Upper lobe of left lung (tissue), 6 donors: ENCODE measurements at places on chromosomes 5 and 9. TPM values are rescaled to one million over a fixed set of nuclear protein-coding genes. Genes with fewer than 3 reads are reported as not detected.

DNA sequence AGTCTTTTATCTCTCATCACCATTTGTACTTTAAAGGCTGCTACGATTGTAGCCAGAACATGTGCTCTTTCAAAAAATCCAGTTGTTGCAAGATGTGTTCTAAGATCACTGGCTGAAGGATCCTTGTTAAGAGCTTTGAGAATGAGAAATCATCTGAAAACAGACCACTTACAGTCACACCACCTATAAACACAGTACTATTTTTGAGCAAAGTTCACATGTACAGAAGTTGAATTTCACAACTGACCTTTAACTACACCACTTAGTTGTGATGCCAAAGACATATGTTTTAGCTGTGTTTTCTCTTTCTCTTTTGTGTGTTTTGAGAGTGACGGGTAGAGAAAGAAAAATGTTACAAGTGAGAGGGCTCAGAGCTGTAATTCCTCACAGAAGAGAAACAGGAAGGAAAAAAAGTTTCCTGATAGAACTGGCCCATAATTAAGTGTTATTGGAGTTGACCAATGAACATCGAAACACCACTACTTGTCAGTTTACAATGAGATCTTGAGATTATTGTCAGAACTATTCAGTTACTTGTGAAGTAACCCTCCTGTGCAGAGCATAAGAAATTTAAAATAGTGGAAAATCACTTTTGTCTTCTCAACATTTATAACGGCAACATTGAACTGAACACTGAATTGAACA, 245.4 kb downstream of the MLLT3 start:
- no peak for DNase-seq
- H3K36me3 ChIP-seq = no peaks in the 10 kb centered on the region
- H3K27me3 ChIP-seq = no peaks in the 10 kb centered on the region

- no peak overlapping the region for H3K4me3 ChIP-seq
- no peak overlapping the region for H3K27ac ChIP-seq
- peaks cover 5% of the 10 kb centered on the region for H3K4me1 ChIP-seq
- H3K36me3 ChIP-seq = no peaks in the 10 kb centered on the region
Measured at GRCh38 chr5:110916381-110917049, 155.0 kb upstream of the TSLP start.

- H3K27ac ChIP-seq = no peak overlapping the region
- no peaks in the 10 kb centered on the region for H3K4me1 ChIP-seq
- no peak for DNase-seq
- no peaks in the 10 kb centered on the region for H3K27me3 ChIP-seq
- no peaks in the 10 kb centered on the region for H3K36me3 ChIP-seq
- H3K4me3 ChIP-seq = no peak overlapping the region
Measured at GRCh38 chr5:174560861-174561260, 163.5 kb upstream of the MSX2 start.

- no peak overlapping the region for H3K4me3 ChIP-seq
- no peaks in the 10 kb centered on the region for H3K36me3 ChIP-seq
- H3K27ac ChIP-seq = no peak overlapping the region
- no peak for DNase-seq
- no peaks in the 10 kb centered on the region for H3K27me3 ChIP-seq
Measured at GRCh38 chr5:87054821-87055220, 212.9 kb upstream of the RASA1 start.

- H3K4me3 ChIP-seq = no peak overlapping the region
- no peaks in the 10 kb centered on the region for H3K36me3 ChIP-seq
- no peaks in the 10 kb centered on the region for H3K4me1 ChIP-seq
- no peak for DNase-seq
- H3K27ac ChIP-seq = no peak overlapping the region
Measured at GRCh38 chr5:94498199-94498598, 120.2 kb downstream of the KIAA0825 start.

DNA sequence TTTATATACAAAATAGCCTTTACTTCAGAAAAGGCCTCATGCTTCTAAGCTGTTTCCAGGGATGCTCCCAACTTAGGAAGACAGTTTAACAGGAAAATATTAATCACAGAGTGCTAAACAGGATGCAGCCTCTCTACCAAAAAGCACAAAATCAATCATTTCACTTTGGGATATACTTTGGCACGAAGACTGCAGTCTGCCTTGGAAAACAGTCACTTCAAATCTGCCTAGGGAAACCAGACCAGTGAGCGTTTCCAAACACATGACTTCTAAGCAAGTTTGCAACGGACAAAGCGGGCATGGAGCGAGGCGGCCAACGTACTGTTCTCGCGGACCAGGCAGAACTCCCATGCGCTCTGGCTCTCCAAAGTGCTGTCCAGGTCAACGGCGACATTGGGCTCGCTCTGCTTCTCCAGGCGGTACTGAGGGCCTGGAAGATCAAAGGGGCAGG, 201.0 kb downstream of the MAPKAP1 start:
- H3K27me3 ChIP-seq = no peaks in the 10 kb centered on the region
- no peak overlapping the region for H3K27ac ChIP-seq
- no peaks in the 10 kb centered on the region for H3K4me1 ChIP-seq
- H3K4me3 ChIP-seq = no peak overlapping the region

- DNase-seq = no peak
- no peak overlapping the region for H3K27ac ChIP-seq
- H3K27me3 ChIP-seq = no peaks in the 10 kb centered on the region
- H3K4me1 ChIP-seq = no peaks in the 10 kb centered on the region
- no peaks in the 10 kb centered on the region for H3K36me3 ChIP-seq
Measured at GRCh38 chr9:121221664-121222055, 20.0 kb upstream of the RAB14 start.

DNA sequence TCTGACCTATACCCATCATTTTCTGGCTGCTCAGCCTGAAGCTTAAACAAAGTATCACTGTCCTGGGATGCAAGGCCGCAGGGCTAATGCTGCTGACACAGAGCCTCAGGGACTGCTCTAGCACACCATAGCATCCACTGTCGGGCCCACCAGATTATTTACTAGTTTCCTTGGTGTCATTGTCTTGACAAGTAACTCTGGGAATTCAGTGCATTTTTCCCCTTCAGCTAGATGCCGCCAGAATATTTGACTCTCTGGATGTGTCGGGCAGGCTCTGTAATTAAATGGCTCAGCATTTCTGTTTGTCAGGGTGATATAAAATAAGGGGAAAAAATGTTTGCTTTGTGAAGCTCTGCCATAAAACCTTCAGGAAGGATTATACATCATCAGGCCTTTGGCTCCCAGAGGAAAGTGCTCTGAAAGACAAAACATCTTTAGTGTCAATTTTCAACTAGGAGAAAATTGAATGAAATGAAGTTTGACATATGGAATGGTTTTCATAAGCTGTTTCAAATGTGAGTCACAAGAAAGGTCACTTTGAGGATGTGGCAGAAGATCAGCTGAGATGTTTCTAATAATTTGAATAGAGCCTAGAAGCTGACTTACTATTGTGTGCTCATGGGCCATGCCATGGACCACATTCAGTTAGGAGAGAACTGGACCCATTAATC, 350.1 kb downstream of the TMEM232 start:
- H3K27me3 ChIP-seq = no peaks in the 10 kb centered on the region
- no peak overlapping the region for H3K4me3 ChIP-seq
- no peak for DNase-seq
- H3K4me1 ChIP-seq = no peaks in the 10 kb centered on the region

GRCh38 chr9:20472342-20473045, 149.8 kb downstream of the MLLT3 start:
- DNase-seq = no peak
- H3K4me3 ChIP-seq = no peak overlapping the region
- H3K36me3 ChIP-seq = no peaks in the 10 kb centered on the region
- H3K4me1 ChIP-seq = peaks cover 13% of the 10 kb centered on the region

DNA sequence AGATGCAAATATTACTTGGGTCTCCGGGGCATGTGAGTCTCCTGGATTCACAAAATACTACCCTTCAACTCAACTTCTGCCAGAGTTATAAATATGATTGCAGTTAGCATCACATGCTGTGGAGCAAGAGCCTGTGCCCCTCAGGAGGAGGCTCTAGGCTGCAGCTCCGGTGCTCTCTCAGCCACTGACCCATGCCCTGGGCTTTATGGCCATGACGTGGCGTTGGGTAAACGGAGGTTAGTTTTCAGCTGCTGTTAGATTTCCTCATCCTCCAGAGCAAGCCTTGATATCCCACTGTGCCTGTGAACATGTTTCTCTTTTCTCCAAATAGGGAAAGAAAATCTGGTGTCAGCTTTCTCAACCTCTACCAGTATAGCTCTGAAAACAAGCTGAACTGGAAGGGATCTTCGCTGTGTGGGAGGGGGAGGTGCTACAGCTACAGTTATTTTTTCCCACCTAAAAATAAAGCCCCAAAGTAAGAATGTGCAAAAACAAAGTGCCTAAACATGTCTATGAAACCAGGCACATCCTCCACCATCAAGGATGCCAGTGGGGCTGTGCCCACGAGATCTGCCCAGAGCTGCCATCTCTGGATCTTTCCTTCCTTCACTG, 124.4 kb upstream of the GPR151 start:
- no peaks in the 10 kb centered on the region for H3K4me1 ChIP-seq
- H3K27ac ChIP-seq = no peak overlapping the region
- H3K36me3 ChIP-seq = no peaks in the 10 kb centered on the region
- H3K4me3 ChIP-seq = no peak overlapping the region

DNA sequence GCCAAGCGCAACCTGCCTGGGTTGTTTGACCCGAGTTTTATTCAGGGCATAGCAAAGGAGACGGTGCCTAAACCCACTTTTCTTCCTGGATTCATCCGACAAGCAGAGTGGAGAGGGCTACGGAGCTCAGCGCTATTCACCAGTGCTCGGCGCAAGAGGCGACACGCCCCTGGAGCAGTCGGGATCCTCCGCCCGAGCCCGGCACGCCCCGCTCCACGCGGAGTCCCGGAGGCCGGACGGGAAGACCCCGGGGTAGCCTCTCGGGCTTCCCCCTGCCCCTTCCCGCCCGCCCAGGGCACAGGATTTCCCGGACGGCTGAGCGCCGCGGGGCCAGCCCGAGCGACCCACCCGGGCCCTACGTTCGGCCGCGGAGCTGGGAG, 427 bp downstream of the SERINC5 start:
- no peaks in the 10 kb centered on the region for H3K36me3 ChIP-seq
- H3K27ac ChIP-seq = peak overlapping the region; percentile 98
- no peaks in the 10 kb centered on the region for H3K27me3 ChIP-seq
- no peak for DNase-seq
- H3K4me1 ChIP-seq = peaks cover 23% of the 10 kb centered on the region

DNA sequence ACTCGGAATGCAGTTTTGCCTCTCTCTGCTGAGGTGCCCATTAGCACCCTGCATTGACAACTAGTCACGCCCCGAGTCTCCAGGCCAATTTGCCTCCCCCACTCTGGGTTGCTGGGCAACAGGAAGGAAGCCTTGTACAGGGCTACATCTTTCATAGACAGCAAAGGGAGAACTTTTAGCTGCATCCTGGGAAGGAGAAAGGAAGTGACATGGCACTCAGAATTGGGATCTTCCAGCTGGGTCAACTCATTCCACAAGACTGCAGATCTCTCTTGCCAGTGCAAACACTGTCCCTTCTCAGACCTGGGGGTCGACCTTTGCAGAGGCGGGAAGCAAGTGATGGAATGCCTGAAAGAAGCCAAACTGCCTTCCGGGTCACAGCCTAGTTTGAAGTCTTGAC, 282.0 kb downstream of the SLIT3 start:
- no peaks in the 10 kb centered on the region for H3K36me3 ChIP-seq
- no peak overlapping the region for H3K4me3 ChIP-seq
- DNase-seq = no peak
- peak overlapping the region; percentile 57 for H3K27ac ChIP-seq
- H3K27me3 ChIP-seq = no peaks in the 10 kb centered on the region
- H3K4me1 ChIP-seq = no peaks in the 10 kb centered on the region

DNA sequence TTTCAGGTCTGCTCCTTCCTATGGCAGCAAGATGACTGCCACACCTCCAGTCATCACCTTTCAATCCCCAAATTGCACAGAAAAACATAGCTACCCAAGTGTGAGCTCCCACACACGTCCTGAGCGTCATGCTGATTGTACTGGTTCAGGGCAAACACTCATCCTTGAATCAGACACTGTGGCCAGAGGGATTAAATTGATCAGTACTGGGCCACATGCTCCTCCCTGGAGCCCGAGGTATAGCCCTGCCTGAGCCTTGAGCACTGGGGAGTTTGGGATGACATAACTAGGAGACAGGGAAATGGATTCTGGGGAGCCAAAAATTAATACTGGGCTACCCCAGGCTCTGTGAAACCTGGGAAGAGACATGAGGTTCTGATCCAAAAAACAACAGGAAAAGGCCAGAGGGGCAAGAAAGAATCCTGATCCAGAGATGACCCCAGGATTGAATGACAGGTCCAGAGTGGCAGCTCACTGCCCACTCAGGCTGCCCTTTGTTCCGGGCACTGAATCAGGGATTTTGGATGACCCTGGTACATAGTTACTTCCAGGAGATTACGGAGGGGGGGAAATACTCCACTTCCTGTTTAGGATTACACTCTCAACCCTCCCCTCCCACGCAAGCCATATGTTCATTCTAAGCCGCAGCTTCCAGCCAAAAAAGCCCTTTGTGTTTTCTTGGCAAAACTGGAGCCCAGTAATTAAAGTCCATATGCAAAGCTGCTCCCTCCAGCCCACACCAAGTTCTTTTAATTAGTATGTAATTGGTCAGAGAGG, 141.6 kb upstream of the SPRY4 start:
- peaks cover 4% of the 10 kb centered on the region for H3K4me1 ChIP-seq
- H3K36me3 ChIP-seq = no peaks in the 10 kb centered on the region
- H3K27me3 ChIP-seq = no peaks in the 10 kb centered on the region
- H3K4me3 ChIP-seq = no peak overlapping the region
- H3K27ac ChIP-seq = no peak overlapping the region
- no peak for DNase-seq

DNA sequence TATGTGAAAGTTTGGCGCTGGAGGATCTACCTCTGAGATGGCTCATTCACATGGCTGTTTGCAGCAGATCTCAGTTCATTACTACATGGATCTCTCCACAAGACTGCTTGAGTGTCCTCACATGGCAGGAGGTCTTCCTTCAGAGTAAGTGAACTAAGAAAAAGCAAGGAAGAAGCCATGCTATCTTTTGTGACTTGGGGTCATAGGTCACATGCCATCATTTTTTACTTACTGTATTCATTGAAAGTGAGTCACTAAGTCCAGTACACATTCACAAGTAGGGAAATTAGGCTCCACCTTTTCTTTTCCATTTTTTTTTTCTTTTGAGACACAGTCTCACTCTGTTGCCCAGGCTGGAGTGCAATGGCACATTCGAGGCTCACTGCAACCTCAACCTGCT, 8.7 kb upstream of the CDKN2AIPNL start:
- H3K4me3 ChIP-seq = no peak overlapping the region
- no peaks in the 10 kb centered on the region for H3K36me3 ChIP-seq
- no peak overlapping the region for H3K27ac ChIP-seq
- no peak for DNase-seq
- H3K4me1 ChIP-seq = no peaks in the 10 kb centered on the region

DNA sequence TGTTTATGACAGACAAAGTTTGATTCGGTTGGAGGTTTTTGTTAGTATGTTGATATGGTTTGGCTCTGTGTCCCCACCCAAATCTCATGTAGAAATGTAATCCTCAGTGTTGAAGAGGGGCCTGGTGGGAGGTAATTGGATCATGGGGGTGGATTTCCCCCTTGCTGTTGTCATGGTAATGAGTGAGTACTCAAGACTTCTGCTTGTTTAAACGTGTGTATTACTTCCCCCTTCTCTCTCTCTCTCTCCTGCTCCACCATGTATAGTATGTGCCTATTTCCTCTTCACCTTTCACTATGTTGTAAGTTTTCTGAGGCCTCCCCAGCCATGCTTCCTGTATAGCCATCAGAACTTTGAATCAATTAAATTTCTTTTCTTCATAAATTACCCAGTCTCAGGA, 415.1 kb downstream of the HCN1 start:
- no peak overlapping the region for H3K27ac ChIP-seq
- no peaks in the 10 kb centered on the region for H3K4me1 ChIP-seq
- no peak overlapping the region for H3K4me3 ChIP-seq

The HAVCR2 gene
- 37.9 TPM for total RNA-seq

The SLC34A1 gene
- not detected for total RNA-seq

The TTLL11 gene
- total RNA-seq = 6.8 TPM

The SELENOP gene
- total RNA-seq = 525 TPM

The C8G gene
- total RNA-seq = not detected

The NSUN2 gene
- 57.5 TPM for total RNA-seq
